Kidney glomerular epithelial cell (primary cell): ENCODE measurements at places on chromosomes 1 and 21.

- DNase-seq = no peak
These were observed 15.6 kb upstream of the THEMIS2 start for GRCh38 chr1:27856561-27857343.

DNA sequence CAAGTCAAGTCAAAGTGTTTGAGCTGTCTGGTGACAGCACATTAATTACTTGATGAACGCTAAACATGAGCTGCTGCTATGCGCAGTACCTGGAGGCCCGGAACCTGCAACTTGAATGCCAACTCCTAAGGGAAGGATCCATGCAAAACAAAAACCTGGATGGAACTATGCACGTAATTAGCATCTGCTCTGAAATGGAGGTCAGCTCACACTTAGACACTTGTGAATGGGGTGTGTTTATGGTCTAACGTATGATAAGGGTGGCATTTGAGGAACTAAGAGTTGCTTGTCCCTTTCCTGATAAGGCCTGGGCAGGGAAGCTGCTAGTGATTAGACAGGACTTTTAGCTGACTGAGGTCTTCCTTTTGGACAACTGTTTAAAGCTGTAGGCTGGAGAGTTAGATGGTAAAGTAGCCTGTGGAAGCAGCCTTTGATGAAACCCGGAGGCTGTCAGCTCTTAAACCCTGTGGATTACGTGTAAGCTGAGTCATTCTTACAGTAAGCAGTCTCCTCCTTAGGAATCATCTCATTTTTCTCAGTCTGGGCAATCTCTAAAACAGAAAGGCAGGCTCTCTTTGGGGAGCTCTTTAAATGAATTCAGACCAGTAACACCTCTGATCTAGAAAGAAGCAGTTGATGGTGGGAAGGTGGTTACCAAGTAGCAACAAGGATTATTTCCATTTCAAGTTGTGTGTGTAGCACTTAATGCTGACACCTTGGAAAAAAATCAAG, 6.8 kb downstream of the TENT5C start:
- DNase-seq = no peak

DNA sequence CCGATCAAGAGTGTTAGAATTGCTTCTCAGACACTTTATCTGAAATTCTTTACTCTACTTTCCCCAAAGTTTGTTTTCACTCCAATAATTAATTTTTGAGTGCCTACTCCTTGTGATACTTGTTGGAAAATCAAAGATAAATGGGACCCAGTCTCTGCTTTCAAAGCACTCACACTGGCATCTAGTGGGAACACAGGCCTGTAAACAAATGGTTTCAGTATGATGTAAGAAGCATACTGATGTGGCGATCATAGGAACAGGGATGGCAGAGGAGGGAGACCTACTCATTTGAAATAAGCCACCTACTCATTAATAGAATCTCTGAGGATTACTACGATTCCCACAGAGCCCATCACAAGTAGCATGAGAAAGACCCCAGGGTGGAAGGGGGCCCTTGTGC, 273.7 kb upstream of the ST6GALNAC5 start:
- no peak for DNase-seq

GRCh38 chr21:23083242-23083641, 2085.0 kb downstream of the NCAM2 start:
- no peak for DNase-seq

- no peak for DNase-seq
These were observed 77.0 kb downstream of the VWA5B1 start for GRCh38 chr1:20367626-20368025.

DNA sequence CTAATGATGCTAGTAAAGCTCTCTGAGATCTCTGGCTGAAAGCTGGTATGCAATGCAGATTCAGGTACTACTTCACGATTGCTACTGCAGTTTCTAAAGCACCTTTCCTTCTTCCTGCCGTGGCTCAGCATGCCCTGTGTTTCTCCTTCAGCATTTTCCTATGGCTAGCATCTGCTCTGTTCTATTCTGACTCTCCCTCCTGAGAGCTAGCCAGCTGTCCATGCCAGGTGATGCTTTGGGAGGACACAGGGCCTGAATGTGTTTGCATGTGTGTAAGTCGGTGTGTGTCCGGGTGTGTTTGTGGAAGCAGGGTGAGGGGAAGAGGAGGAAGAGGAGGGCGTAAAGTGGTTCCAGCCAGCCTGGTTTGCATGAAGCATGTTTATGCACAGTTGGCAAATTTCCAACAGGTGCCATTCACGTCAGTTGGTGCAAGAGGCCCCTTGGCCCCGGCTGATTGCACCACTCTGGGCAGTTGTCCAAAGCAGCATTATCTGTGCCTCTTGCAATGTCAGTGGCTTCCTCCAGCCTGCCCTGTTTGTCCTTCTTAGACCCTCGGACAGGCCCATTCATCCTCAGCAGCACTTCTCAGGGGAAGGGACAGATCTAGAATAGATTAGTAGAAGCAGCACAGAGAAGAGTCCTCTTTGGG, 433.3 kb downstream of the DISC1 start:
- DNase-seq = no peak

DNA sequence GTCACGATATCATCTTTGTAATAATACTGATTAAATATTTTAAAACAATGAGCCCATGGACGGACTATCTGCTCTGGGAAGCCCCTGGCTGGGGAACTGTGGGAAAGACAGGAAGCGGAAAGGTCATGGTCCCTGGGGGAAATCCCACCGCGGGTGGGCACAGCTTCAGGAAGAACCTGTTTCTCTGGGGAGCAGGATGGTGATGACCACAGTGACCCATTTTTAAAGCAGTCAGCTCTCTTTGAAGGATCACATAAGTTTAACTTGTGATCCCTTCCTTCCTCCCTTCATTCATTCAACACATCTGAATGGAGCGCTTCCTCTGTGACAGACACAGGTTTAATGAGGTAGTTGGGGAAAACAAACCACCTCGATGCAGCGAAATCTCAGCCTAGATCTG, 73.0 kb downstream of the DHRS3 start:
- no peak for DNase-seq

GRCh38 chr1:41681331-41682098, 197.0 kb upstream of the EDN2 start:
- DNase-seq = no peak

GRCh38 chr1:167443757-167444156, 74.6 kb downstream of the CD247 start:
- no peak for DNase-seq

GRCh38 chr1:238258510-238258909, 367.8 kb upstream of the ZP4 start:
- no peak for DNase-seq

DNA sequence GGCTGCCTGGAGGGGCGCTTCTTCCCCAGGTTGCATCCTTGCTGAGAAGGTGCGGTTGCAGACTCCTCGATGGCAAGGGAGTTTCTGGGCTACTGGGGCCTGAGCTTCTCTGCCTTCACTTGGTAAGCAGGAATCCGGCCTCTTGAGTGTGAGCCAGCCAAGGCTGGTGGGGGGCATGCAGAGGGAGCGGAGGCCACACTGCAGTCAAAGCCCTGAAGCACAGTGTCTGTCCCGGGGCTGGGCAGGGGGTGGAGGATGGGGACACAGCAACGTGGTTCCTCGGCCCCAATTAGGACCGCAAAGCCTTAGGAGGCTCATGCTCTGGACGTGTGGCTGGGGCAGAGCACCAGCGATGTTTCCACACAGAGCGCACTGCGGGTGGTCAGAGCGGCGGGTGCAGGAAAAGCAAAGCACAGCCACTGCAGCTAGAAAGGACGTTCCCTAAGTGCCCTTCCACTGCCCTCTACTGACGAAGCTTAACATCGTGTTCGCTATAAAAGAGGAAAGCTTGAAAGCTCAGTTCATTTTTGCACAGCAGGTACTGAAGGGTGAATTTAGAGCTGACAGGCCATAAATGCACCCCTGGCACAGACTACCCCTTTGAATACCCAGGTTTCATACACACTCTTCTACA, 60.7 kb upstream of the COG2 start:
- no peak for DNase-seq

DNA sequence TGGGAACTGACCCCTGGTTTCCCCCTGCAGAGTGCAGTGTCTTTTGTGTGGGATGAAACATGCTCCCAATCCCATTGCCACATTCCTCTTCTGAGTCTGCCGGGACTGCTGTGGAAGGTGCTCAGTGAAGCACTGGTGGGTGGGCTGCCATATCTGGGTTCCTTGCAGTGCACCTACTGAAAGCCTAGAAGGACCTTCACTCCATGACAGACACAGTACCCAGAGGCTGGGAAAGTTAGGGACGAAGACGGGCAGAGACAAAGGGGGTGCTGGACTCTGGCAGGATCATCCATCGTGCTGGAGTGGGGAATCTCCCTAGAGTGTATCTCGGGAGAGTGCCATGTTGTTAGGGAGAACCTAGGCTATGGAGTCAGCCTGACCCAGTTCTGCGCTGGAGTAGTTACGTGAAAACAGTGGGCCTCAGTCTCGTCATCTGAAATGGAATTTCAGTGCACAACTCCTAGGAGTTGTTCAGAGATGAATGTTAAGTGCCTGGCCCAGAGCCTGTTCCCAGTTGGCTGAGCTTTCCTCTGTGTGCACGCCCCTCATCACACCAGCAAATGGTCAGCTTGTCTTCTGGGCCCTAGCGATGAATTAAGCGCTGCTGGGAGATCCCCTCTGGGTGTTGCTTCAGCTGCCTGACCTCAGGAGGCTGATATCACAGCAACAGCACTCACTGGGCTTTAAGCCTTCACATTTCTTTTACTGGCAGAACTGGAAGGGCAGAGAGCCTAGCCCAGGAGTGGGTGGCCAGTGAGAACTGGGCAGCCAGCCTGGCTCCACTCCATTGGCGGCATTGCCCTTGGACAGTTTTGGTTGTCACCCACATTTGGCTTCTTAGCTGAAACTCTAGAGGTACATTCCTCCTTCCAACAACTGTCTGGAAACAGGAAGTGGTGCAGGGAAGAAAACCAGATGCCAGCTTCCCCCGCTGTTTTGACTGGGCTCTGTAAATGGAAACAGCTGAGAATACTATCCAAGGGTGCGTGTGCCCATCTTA, 479.8 kb upstream of the VAMP3 start:
- DNase-seq = no peak
